ENCODE measurements at places on chromosomes 5 and 9. TPM values are rescaled to one million over a fixed set of nuclear protein-coding genes. Genes with fewer than 3 reads are reported as not detected.

Gene SLC6A3
- not detected for total RNA-seq

Gene SYK
- total RNA-seq: 4.4 TPM

- DNase-seq: no peak
These were observed at the start of gene C7 for GRCh38 chr5:40909264-40909663. TSS of gene C7 (plus strand) at chr5:40909497. CDS start at chr5:40909611, 114 bp downstream.

DNA sequence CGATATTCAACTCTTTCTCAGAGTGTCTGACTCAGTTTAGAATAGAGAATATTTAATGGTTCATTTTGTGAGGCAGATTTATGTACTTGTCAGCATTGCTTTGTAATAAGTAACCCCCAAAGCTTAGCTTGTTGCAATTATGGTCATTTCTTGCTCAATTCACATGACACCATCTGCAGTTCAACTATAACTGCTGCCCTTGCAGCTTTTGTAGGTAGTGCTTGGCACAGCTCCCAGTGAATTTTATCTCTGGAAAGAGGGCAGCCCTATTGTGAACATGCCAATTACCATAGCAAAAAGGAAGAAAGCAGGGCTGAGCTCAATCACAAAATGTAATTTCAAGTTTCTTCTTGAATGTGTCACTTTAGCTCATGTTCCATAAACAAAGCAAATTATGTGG, 1587.7 kb upstream of the ACO1 start:
- no peak for DNase-seq

Gene ZFP2
- not detected for total RNA-seq
